ENCODE measurements at places on chromosomes 5 and 9.

DNA sequence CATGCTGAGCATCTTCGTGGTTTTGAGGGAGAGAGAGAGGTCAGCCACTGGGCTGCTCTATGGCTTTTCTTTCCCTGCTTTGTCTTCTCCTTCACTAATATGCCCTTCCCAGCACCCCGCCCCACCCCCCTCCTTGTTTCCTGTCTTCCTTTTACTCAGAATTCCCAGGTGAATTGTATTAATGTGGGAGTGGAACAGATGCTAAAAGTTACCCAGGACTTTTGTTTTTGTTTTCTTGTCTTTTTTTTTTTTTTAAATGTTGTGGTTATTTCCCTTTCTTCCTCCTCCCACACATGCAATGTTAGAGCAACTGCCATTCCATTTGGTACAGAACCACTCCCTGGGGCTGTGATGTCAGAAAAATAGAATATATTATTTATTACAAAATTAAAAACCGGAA is 442.7 kb upstream of the CD180 start:
- DNase-seq = no peak

DNA sequence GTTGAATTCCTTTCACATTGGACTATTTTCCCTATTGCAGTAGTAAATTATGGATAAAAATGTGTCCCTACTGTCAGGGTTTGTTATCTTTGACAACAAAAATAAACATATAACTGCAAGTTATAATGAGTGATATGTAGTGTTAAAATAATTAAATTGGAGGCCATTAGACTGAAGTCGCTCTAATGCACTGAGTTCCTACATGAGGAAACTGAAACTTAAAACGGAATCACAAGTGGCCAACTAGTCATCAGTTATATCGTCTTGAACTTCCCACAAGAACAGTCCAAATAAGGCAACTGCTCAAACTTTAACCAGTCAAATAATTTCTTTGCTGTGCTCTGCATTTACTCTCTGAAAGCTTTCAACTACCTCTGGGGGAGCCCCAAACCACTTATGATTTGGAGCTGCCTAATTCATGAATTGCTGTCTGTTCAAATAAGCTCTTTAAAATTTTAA is 2.1 kb upstream of the IFT74 start:
- DNase-seq = no peak

- no peak for DNase-seq
Measured at GRCh38 chr9:29319736-29320513, 1746.6 kb upstream of the C9orf72 start.

DNA sequence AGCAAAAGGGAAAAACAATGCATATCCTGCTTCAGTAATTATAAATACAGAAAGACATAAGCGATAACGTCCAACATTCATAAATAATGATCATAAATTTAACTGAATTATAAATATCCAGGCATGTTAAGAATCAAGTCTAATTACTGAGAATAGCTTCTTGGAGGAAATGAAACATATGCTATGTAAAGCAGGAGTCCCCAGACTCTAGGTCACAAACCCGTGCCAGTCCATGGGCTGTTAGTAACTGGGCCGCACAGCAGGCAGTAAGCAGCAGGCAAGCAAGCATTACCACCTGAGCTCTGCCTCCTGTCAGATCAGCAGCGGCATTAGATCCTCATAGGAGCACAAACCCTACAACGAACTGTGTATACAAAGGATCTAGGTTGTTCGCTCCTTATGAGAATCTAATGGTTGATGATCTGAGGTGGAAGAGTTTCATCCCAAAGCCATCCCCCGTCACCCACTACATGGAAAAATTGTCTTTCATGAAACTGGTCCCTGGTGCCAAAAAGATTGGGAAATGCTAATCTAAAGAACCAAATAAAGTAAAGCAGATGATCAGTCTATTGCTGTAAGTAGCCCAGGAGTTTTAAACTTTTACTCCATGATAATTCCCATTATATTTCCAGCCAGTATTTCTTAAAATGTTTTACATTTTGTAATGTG is 50.4 kb downstream of the CERT1 start:
- no peak for DNase-seq

GRCh38 chr5:58985759-58986158 is 402.9 kb downstream of the RAB3C start:
- no peak for DNase-seq

GRCh38 chr5:59768152-59769040 is 125.1 kb downstream of the PDE4D start:
- peak; percentile 19 for DNase-seq

- DNase-seq = no peak
Measured at GRCh38 chr5:63128761-63129160, 550.1 kb downstream of the LRRC70 start.

GRCh38 chr5:137632716-137633115 is 103.2 kb downstream of the KLHL3 start:
- DNase-seq = no peak

GRCh38 chr5:18563853-18564252 is 929.6 kb downstream of the TAF11L14 start:
- DNase-seq = no peak

- no peak for DNase-seq
Measured at GRCh38 chr5:8013948-8014710, 145.2 kb downstream of the MTRR start.

- no peak for DNase-seq
Measured at GRCh38 chr5:147845618-147846017, 14.1 kb upstream of the SPINK1 start.

GRCh38 chr9:137303893-137304382 is 1.9 kb upstream of the NRARP start:
- no peak for DNase-seq

DNA sequence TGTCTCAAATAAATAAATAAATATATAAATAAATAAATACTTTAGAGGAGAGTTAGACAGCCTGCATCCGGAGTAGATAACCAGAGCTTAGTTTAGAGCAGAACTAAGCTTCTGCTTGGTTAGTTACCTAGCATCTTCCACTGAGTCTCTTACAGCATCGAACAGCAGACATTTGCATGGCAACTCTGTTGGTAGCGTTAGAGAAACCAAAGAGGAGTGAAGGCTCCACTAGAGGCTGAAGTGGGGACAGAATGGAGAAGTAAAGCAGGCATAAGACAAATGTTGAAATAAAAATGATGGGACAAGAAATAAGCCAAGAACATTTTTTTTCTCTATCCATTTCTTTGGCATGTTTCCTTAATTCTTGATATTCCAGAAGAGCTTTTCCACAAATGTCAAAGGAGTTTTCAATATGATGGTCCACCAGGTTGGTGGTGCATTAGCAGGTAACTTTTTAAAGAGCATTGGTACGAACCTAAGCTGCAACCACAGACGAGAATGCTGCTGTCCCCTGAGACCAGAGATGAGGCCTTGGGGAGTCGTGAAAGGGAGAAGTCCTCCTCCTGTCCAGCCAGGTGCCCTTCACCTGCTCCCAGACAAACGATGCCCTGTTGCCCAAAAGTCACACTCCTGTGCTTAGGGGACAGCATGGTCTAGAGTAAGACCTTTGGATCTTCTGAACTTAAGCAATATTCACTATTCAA is 438.3 kb downstream of the DIRAS2 start:
- DNase-seq = no peak

DNA sequence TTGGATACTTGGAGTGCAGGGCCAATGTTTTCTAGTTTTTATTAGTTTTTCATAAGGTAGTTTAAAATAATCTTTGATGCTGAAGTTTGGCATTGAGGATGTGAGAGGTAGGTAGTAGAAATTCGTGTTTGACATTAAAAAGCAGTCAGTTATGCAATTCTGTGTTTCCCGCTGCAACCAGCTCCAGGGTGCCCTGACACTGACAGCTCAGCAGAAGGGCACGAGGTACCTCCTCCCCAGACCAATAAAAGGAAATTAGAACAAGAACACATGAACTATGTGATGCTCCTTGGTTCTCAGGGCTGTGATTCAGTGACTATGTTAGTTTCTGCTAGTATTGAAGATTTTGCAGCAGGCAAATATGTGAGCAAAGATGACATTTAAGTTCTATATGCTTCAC is 40.2 kb downstream of the NSUN2 start:
- DNase-seq = no peak

DNA sequence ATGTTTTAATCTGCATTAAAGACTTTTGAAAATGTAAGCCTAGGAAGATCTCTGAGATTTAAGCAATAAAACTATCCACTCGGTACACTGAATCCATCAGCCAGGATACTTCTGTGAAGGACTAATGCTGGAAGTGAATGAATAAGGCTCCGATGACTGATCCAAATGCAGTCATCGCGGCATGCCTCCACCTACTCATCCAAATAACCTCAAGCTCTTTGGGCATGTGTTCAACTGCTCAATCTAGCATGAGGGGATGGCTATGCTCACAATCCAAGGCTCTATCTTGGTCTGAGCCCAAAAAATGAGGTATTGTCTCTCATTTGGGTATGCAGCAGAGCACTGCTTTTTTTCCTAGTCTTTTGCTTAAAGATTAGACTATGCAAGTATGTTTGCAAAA is 19.2 kb downstream of the MARCHF3 start:
- no peak for DNase-seq

All from HTR-8/SVneo (cell line).